ENCODE measurements at places on chromosomes 6 and 20.

- no peak for DNase-seq
Observed at GRCh38 chr6:10561611-10562199, 40.6 kb downstream of the GCNT2 start.

- DNase-seq: no peak
Observed at GRCh38 chr6:71889366-71889765, 3.0 kb downstream of the RIMS1 start.

DNA sequence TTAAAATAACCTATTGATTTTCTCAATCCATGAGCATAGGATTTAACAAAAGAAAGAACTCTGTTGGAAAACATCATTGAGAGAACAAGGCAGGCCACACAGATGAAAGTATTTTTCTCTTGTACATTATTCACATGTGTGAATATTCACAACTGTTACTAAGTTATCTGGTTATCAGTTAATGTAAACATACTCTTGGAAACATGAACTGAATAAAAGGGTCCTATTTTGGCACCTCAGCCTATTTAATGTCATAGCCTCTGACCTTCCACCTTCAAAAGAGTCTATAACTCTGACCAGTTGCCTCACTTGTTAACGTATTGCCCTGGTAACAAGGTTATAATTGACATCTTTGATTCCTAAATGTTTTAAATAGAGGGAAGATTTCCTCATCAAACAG is 8.1 kb downstream of the SYCP2 start:
- DNase-seq: no peak

- DNase-seq: no peak
Observed at GRCh38 chr6:112639391-112639831, 292.3 kb downstream of the RFPL4B start.

- peak; percentile 10 for DNase-seq
Observed at GRCh38 chr6:142938510-142938909, 6.5 kb downstream of the HIVEP2 start.

DNA sequence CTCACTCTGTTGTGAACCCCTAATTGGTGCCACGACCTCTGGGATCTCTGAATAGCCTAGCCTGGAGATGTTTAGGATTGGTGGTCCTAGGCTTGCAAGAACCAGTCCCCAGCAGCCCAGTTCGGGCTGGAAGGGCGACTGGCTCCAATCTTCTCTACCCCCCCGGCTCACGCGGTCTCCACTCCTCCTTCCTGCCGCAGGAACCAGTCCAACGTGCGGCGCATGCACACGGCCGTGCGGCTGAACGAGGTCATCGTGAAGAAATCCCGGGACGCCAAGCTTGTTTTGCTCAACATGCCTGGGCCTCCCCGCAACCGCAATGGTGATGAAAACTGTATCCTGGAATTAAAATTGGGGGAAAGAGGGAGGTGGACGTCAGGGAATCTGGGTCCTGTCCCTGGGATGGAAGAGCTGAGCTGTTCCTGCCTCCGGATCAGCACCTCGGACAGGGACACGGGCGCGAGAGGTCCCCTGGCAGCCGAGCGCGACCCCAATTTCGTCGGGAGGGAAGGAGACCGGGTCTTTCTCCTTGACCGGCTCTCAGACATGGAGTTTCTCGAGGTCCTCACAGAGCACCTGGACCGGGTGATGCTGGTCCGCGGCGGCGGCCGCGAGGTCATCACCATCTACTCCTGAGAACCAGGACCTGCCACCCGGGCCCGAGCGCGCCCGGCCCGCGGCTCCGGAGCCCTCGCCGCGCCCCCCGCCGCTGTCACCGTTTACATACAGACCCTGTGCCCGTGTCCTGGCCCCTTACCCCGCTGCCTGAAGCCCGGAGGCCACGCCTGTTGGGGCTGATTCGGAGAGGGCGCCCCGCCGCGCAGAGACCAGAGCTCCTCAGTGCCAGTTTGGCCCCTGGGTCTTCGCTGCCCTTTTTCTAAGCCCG is 28.2 kb downstream of the SLC12A5 start:
- DNase-seq: peak; percentile 19

DNA sequence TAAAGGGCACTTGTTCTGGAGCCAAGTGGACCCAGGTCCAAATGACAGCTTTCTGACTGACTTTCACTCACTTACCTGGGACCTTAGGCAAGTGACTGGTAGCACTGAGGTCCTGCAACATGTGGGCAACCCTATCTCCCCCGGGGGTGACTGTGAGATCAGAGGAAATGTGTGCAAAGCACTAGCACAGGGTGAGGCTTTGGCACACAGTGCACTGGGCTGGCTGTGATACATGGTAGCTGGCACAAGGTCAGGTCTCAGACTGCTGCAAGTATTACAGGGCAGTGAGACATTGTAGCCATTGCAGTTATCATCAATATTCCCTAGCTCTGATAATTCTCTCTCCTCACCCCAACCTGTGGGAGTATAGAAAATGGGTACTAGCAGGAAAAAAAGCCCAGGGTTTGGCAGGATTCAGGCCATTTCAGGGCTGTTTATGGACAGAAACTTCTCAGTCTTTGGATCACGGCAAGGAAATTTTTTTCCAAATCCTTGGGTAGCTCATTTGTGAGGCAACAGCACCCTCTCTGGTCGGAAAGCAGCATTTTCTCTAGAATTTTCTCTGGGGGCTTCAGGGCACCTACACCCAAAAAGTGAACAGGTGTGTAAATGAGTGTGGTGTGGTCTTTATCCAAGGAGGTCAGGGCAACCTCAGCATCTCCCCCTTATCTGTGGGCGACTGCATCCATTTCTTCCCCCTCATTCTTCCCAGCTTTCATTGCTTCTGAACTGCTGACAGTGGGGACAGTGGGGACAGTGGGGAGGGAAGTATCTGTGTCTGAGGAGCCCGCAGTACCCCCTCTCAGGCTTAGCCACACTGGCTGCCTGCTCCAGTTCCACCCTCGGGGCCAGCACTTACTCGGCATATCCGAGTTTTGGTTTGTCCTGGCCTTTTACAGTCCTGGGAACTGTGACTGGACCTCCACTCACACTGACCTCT is 148.7 kb upstream of the PHACTR3 start:
- no peak for DNase-seq

DNA sequence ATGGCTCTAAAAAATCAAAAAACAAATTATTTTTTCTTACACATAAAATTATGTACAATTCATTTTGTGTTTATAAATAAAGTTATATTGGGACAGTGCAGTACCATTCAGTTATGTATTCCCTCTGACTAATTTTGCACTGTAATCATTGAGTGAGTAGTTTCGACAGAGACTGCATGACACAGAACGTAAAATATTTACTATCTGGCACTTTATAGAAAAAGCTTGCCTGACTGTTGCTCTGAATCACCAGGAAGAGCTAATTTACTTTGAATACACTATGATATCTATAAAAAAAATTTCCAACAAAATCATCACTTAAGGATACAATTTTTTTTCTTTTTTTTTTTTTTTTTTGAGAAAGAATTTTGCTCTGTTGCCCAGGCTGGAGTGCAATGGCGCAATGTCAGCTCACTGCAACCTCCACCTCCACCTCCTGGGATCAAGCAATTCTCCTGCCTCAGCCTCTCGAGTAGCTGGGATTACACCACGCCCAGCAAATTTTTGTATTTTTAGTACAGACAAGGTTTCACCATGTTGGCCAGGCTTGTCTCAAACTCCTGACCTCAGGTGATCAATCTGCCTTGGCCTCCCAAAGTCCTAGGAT is 11.0 kb upstream of the KHDC1L start:
- DNase-seq: no peak

- DNase-seq: no peak
Observed at GRCh38 chr20:46357030-46357514, 48.8 kb upstream of the CDH22 start.

DNA sequence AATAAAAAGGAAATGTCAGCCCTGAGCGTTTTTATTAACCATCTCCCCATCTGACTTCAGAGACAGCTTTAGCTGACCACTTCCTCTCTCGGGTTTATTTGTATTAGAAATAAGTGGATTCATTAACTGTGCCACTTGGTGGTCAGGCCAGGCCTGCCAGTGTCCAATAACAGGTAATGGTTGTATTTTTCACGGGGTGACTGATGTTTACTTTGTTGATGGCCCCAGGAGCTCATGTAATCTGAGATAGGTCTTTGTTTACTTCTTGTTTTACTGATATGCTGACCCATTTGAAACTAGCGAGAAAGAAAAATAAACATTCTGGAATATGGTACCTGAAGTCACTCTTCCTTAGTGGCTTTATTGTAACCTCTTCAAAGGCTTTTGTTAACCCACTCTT is 504.3 kb upstream of the SLC35B3 start:
- peak; percentile 94 for DNase-seq

DNA sequence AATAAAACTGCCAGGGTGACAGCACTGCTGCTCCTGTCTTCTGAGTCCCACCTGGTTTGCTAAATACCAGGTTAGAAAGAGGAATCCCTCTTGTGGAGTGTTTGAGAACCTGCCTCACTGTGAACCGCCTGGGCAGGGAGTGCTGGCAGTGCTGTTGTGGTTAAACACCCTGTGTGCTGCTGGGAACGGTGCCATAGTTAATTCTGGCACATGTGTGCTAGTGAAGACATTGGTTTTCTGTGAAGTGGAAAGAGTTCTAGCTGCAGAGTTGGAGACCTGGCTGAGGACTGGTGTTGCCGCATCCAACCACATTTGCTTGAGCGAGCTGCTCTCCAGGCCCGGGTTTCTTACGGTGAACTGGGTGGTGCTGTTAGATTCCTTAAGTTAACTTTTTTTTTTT is 72.7 kb downstream of the IGF2R start:
- no peak for DNase-seq

- DNase-seq: no peak
Observed at GRCh38 chr20:58431134-58431533, 42.1 kb downstream of the VAPB start.

- no peak for DNase-seq
Observed at GRCh38 chr6:105057160-105057559, 100.3 kb downstream of the LIN28B start.

GRCh38 chr20:58446264-58446959 is 57.4 kb downstream of the VAPB start:
- no peak for DNase-seq

GRCh38 chr6:6587696-6588063 is 840 bp upstream of the LY86 start:
- no peak for DNase-seq

DNA sequence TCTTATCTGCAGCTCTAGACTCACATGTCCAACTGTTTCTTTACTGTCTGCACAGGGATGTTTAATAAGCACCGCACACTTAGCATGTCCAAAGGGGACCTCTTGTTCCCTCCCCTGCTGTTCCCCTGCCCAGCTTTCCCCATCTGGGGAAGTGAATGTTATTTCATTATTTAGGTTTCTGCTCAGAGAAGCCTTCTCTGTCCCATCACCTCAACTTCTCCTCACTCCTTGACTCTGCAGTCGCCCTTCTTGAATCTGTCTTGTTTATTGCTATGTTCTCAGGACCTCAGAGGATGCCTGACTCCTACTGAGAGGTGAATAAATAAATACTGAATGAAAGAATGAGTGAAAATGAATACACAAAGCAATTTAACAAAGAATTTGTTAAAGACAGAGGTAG is 121.0 kb downstream of the SASH1 start:
- DNase-seq: no peak

DNA sequence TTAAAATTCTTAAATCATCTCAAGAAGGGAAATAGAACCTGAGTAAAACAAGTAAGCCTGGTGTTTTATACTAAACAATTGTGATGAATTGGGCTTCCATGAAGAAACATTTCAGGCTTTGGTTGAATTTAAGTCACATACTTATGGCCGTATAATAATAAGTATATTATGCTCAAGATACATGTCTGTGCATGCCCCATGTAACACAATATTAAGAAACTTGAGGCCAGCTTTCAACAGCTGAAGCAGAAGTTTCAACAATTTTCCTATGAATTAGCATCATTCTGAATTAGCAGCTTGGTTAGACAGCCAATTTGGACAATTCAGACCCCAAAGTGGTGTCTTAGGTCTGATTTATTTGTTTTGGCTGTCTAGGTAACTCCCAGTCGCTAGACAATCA is 243.7 kb downstream of the MYLK4 start:
- DNase-seq: no peak

DNA sequence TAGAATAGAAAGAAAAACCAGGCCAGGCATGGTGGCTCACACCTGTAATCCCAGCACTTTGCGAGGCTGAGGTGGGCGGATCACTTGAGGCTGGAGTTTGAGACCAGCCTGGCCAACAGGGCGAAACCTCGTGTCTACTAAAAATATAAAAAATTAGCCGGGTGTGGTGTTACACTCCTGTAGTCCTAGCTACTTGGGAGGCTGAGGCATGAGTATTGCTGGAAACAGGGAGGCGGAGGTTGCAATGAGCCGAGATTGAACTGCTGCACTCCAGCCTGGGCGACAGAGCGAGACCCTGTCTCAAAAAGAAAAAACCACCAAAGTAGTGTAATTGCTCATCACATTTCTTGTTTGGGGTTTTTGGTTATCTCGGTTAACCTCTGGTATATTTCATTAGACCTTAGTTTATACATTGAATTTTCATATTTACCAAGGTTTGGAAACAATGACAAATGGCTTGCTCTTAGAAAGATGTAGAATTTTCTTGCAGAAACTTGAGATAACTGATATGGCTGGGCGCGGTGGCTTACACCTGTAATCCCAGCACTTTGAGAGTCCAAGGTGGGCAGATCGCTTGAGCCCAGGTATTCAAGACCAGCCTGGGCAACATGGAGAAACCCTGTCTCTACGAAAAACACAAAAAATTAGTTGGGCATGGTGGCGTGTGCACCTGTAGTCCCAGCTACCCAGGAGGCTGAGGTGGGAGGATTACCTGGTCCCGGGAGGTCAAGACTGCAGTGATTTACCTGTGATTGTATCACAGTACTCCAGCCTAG is 14.2 kb downstream of the ITCH start:
- no peak for DNase-seq

- peak; percentile 34 for DNase-seq
Observed at GRCh38 chr20:57654363-57654997, 34.3 kb upstream of the ZBP1 start.

GRCh38 chr6:126967296-126968005 is 151.0 kb upstream of the RSPO3 start:
- DNase-seq: no peak

DNA sequence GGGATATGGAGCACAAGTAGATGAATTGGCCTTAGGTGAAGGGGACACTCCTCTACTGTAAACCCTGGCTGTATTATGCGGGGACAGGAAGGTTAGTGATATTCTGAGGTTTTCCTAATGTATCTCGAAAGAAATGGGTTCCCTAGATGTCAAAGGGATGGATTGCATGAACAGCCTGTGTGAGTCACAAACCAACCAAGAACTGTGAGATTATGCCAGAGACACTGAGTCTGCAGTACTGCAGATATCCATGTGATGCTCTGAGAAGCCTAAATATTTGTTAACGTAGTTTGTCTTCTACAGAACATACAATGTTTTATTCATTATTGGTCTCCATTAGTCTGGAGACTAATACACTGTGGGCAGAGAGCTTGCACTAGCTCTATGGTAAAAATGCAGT is 182.2 kb downstream of the AKAP7 start:
- no peak for DNase-seq

DNA sequence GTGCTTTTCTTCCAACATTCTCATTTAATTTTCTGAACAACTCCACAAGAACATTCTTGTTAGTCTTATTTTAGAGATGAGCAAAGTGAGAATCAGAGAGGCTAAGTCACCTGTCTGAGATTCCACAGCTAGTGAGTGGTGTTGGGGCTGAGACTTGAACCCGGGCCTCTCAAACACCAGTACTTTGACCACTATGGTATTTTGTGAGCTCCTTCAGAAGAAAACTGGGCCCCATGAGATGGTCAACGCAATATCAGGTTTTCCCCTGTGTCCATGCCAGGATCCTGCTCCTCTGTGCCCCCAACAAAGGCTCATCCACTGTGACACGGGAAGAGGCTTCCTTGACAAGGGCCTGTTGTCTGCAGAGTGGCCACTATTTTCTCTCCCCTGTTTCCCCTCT is 51.9 kb downstream of the MAFB start:
- DNase-seq: no peak

- DNase-seq: no peak
Observed at GRCh38 chr6:11193434-11193833, 39.0 kb downstream of the NEDD9 start.
